ENCODE measurements at places on chromosomes 11 and 22.

- DNase-seq = no peak
These were observed 546.8 kb downstream of the BUD13 start for GRCh38 chr11:116225784-116226585.

DNA sequence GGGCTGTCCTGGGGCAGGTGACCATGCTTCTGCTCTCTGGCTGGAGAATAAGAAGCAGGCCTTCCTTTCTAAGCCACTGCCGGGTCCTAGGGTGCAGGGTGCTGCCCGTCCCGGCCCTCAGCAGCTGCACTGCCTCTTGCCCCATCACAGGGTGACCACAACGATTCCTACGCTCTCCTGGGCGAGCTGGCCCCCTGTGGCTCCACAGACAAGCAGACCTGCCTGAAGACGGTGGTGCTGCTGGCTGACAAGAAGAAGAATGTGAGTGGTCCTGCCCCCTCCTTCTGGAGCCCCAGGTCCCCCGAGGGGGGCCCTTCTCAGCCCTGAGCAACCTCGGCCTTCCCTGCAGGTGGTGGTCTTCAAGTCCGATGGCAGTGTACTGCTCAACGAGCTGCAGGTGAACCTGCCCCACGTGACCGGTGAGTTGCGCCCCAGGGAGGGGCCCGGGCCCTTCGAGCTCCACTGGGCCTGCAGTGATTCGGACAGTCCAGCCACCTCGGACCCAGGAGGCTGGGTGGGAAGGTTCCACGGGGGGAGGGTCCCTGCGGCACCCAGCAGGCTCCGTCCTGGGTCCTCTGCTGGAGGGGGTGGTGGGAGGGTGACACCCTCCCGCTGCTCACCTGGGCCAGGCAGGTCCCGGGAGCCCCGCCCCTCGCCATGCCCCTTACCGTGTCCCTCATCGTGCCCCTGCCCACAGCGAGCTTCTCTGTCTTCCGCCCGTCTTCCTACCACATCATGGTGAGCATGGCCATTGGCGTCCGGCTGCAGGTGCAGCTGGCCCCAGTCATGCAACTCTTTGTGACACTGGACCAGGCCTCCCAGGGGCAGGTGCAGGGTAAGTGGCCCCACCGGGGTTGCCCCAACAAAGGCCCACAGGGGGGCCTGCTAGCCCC is 8.3 kb downstream of the MUC2 start:
- DNase-seq = no peak

DNA sequence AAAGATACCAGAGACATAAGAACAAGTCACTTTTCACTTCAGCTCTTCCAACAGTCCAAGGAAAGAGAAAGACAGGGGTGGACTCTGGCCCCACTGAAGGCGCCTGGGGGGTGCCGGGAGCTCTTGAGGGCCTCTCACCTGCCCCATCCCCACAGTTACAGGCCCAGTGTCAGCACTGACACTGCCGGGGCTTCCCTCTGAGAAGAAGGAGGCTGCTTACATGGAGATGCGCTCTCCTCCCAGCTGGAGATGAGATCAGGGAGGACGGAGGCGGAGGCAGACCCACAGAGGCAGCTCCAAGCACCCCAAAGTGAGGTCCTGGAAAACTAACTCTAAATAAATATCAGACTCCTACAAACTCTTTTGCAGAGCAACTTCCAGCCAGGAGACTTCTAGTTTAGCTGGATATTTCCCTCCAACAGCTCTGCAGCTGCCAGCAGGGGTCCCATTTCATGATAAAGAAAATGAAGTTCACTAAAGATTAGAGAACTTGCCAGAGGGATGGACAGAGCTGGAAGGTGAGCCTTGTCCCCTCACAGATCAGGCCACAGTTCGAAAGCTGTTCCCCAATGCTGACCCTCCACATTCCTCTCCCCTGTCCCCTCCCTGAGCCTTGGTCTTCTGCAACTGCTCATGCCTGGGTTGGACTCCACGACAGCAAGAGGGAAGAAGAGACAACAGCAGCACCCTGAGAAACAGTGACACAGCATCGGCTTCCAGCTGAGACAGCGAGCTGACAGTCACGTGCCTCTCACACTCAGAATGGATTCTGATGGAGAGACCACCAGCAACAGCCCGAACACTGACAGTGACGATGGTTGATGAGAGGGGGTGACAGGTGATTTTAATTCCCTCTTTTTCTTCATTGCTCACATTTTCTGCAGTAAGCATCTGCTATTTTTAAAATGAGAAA is 5.8 kb downstream of the CARS1 start:
- no peak for DNase-seq

GRCh38 chr11:103007521-103007920 is 52.0 kb upstream of the MMP13 start:
- no peak for DNase-seq

DNA sequence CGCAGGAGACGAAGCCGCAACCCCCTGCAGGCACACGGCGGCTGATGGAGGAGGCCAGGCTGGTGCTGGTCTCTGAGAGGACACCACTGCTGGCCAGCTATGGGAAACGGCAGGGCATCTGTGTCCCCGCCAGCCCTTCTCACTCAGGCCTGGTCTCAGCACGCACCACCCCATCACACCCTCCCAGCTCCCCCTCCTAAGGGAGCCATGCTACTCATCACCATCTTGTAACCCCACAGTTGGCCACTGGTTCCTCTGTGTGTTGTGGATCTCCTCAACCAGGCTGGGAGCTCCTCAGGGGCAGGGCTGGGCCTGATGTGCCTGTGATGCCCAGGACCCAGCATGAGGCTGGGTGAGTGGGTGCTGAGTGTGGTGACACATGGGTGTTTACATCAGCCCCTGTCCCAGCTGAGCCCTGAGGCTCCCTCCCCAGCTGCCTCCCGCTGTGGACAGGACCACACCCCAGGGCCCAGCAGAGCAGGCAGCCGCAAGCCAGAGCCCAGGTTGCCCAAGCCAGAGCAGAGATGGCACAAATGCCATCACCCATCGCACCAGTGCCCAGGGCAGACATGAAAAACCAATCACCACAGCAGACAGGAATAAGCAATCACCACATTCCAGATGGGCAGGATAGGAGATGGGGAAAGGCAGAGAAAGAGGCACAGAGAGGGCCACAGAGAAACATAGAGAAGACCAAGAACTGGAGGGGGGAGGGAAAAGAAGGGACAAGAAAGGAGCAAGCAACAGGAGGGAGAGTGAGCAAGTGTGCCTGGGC is 8.2 kb downstream of the ARVCF start:
- no peak for DNase-seq

DNA sequence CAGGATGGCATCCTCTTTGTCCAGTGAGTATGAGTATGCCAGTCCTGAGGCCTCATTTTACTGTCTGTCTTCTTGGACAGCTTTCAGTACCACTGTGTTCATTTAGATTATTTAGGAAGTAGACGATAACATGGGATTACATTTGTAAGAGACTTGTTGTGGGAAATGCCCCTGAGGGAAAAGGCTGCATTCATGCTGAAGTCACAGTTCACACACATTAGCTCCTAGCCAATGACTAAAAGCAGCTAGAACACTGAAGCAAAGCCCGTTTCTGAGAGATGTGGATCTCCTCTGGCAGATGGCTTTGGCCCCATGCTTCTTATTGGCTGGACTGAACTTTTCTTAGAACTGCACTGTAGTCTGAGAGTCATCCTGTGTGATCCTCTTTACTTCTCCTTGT is 242.4 kb downstream of the FAM76B start:
- no peak for DNase-seq

- no peak for DNase-seq
These were observed 69.0 kb upstream of the ZBED5 start for GRCh38 chr11:10926801-10927211.

GRCh38 chr11:111730871-111731591 is 35.2 kb downstream of the PPP2R1B start:
- DNase-seq = peak; percentile 28

DNA sequence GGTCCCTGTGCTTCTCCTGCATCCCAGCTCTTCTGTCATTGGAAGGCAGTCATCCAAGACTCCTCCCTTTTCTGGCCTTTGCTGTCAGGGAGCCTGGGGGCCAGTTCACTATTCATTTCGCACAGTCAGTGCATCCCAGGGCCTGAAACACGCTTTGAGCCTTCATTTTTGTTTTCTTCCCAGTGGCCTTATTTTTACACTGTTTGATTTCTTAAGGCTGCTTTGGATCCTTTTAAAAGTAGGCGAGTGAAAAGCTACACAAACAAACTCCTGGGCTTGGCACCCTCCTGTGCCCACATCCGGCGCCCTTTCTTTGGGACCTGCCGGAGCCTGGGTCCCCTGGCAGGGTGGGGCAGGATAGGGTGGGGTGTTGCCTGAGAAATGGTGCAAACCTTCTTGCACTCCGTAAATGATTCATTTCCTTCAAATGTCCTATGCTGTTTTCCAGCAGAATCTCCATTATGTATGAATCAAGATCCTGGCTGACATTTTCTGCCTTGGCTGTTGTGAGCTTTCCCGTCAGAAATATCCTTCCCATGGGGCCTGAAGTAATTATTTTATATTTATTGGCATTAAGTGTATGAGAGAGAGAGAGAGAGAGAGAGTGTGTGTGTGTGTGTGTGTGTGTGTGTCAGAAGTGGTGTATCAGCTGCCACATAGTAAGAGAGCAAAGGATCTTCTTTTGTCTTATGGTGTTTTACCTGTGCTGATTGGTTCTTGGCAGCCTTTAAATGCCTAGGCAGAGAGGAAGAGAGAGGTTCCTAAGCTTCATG is 45.6 kb downstream of the BCR start:
- DNase-seq = no peak

DNA sequence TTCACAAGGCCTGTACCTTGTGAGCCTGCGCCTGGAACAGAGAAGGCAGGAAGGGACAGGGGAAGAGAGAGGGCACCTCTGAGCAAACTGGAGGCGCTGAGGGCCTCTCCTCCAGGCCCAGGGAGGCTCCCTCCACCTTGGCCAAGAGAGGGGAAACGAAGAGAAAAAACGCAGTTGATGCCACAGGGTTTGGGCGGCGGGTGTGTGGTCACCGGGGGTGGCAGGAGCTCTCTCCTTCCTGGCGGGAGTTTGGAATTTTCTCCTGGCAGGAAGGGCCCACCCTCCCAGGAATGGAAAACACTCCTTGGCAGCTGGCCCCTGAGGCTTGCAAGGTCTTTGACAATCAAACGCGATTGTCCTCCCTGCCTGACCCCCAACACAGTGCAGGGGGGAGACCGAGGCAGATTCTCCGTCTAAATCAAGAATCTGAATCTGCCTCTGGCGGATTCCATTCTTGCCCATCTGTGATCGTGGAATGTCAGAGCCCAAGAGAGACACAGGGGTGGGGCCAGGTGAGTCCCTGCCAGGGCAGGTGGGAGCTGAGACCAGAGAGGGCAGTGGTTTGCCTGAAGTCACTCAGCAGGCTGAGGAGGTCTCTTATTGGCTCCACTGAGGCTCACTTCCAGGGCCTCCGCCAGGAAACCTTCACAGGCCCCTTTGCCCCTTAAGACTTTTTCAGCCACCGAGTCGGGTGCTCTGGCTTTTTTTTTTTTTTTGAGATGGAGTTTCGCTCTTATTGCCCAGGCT is 21.0 kb downstream of the RPL3 start:
- no peak for DNase-seq

GRCh38 chr11:101434026-101434643 is 149.7 kb downstream of the TRPC6 start:
- no peak for DNase-seq

- no peak for DNase-seq
These were observed 2.8 kb downstream of the TMEM9B start for GRCh38 chr11:8961401-8961800.

GRCh38 chr11:63503492-63503891 is 2.4 kb upstream of the LGALS12 start:
- DNase-seq = no peak

DNA sequence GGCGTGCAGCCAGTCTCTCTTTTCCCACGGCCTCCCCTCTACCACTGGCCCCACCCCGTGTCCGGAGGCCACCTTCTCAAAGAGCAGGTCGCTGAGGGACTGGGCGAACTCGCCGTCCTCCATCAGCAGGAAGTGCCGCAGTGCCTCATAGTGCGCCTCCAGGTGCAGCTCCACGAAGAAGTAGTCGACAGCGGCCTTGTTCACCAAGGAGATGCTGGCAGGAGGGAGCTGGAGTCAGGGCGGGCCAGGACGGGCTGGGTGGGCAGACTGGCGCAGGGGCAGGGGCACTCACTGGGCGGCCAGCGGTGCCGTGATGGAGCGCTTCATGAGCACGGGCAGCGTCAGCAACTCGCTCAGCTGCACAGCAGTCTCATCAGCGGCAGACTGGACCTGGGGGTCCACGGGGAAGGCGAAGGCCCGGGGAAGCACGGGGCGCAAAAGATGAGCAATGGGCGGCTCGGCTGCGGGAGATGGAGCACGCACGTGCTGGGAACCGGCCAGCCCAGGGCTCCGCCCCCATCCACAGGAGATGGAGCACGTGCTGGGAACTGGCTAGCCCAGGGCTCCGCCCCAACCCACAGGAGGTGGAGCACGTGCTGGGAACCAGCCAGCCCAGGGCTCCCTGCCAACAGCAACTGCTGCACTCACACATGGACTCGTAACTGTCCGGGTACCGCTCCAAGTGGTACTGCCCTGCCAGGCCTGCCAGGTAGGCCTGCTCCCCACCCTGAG is 18.4 kb downstream of the SELENOO start:
- no peak for DNase-seq

GRCh38 chr11:97461934-97462333 is 1072.1 kb downstream of the JRKL start:
- DNase-seq = no peak

DNA sequence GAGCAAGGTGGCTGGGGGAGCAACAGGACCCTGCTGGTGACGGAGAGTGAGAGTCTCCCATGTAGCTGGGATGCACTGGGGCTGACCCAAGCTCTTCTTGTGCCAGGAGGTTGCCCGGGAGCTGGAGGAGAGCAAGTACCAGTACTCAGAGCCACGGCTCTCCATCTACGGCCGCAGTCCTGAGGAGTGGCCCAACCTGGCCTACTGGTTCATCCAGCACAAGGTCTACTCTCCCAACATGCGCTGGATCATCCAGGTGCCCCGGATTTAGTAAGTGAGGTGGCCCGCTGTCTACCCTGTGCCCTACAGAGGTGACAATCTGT is 40.4 kb downstream of the AMPD3 start:
- DNase-seq = no peak

DNA sequence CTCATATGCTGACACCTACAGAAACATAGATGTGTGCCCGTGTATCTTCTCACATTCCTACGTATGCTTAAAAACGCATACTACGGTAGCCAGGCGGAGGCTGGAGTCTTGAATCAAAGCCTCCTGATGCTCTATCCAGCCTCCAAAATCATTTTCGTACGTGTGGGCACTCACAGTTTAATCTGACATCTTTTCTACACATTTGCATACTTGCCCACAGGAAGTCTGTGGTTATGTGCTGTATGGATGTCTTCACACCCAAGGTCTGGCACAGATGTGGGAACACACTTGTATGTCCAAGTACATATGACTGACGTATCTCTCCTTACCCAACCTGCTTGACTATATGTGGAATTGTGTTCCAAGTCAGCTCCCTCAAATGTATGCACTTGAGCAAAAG is 561.8 kb upstream of the CADM1 start:
- DNase-seq = no peak

GRCh38 chr22:35838855-35839576 is 121.3 kb downstream of the APOL5 start:
- DNase-seq = no peak

- no peak for DNase-seq
These were observed 128.6 kb upstream of the FGF3 start for GRCh38 chr11:69947793-69948255.

GRCh38 chr11:120401506-120401905 is 65.3 kb downstream of the ARHGEF12 start:
- DNase-seq = no peak
